ENCODE measurements at places on chromosomes 1 and 21.
A peak's percentile ranks its signal among the peaks of the same experiment; 100 is the strongest.

GRCh38 chr1:80375662-80376061 is 1369.1 kb upstream of the ADGRL4 start:
- DNase-seq, result no peak

GRCh38 chr1:182643699-182644098 is 39.5 kb upstream of the RGS16 start:
- no peak for DNase-seq

- peak; percentile 28 for DNase-seq
Measured at GRCh38 chr1:46246548-46247435, 771 bp upstream of the RAD54L start.

GRCh38 chr1:35449334-35450008 is 107.7 kb downstream of the KIAA0319L start:
- DNase-seq, result no peak

DNA sequence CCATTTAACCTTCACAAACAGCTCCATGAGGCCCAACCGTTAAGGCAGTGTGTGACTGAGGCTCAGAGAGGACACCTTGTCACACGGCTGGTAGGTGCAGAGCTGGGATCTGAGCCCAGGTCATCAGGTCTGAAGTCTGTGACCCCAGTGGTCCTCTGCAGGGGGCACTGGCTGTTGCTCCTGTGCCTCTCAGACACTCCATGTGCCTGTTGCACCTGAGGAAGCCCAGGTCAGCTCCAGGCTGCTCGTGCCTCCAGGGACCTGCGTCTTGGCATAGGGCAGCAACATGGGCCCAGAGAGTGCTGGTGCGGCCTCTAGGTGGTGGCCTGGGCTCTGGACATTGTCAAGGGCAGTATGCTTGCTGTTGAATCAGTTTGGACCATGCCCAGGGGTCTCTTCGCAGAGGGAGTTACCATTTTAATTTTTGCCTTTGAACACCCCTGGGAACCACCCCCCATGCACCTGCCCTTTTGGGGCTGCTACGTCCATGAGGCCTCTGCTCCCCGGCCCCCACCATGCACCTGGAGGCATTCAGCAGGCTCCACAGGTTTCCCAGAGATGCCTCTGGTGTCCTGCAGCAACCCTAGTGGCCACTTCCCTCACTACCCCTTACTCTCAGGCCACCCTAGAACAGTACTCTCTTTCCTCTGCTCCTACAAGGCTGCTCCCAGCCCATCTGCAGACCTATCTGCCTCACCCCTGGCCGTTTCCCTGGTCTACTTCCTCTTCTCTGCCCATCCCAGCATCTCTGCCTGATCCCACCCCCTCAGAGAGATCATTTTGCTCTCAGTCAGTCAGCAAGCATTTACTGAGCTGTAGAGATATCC is 25.2 kb upstream of the EPS8L3 start:
- no peak for DNase-seq

- DNase-seq, result no peak
Measured at GRCh38 chr1:86388777-86389176, 7.3 kb downstream of the ODF2L start.

GRCh38 chr1:110465038-110465813 is 14.3 kb downstream of the PROK1 start:
- DNase-seq, result no peak

GRCh38 chr1:62207187-62207586 is 12.5 kb downstream of the L1TD1 start:
- no peak for DNase-seq

DNA sequence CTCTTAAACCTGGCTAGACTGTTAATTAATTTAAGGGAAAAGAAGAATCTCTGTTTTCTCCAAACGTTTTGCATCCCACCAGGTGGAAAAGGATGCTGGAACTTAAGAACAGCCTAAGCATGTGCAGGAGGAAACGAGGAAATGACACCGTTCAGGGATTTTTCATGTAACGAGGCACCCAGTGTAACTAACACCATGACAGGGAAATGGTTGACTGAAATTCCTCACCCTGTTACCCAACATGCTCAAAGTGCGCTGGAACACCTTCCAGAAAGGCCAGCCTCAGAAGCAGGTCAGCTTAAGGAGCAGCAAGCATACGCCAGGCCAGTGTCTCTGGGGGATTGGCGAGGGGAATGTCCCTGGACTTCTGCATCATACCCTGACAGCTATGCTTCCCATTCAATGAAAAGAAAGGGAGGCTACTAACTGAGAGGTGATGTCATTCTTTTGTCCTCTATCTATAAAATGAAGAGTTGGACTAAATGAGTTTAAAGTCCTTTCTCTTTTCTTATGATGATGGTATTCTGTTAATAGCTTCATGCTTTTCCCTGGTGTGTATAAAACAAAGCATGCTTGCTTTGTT is 21.6 kb downstream of the TNN start:
- DNase-seq, result no peak

DNA sequence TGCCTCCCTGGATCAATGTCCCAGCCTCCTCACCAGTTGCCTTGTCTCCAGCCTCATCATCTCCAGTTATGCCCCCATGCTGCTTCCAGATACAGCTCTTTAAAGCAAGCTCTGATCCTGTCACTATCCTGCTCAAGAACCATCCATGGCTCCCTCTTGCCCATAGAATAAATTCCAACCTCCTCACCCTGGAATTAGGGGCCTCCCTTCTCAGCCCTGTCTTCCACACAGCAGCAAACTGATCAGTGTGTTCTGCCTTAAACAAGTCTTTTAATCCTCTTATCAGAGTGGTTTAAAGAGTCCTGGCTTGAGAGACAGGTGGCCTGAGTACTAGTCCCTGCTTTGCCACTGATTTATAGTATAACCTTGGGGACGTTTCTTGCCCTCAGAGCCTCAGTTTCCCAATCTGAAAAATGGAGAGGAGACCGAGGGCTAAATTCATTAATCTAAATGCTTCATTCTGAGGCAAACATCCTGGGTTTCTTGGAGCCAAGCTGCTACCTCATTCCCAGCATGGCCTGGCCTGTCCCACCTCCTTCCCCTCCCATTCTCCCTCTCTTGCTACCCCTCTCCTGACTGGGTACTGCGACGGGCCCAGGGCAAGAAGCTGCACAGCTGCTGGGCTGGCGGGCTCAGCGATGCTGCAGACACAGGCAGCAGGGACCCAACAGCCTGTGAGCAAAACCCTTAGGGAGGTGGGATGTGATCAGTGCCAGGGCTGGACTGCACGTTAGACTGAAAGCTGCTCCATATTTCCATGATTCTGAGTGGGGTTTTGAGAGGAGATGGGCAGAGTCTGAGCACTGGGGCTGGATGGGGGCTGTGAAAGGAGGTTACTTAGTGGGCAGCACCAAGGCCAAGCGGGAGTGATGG is 221.4 kb downstream of the PTPRU start:
- no peak for DNase-seq

GRCh38 chr1:32272557-32273390 is 19.1 kb upstream of the HDAC1 start:
- DNase-seq, result peak; percentile 26

DNA sequence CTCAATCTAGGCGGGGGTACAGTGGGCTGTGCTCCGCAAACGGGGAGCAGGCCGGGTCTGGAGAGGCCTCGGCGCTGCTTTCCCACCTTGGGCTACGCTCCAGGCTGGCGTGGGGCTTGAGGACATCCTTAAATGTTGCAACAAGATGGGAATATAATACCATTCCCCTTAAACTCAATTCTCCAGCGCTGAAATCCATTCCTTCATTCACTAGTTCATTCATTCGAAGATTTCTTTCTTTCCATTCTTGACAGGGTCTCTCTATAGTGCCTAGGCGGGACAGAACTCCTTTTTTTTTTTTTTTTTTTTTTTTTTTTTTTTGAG is 261 bp upstream of the DPM3 start:
- DNase-seq, result no peak
